ENCODE measurements at places on chromosomes 2 and 18.

DNA sequence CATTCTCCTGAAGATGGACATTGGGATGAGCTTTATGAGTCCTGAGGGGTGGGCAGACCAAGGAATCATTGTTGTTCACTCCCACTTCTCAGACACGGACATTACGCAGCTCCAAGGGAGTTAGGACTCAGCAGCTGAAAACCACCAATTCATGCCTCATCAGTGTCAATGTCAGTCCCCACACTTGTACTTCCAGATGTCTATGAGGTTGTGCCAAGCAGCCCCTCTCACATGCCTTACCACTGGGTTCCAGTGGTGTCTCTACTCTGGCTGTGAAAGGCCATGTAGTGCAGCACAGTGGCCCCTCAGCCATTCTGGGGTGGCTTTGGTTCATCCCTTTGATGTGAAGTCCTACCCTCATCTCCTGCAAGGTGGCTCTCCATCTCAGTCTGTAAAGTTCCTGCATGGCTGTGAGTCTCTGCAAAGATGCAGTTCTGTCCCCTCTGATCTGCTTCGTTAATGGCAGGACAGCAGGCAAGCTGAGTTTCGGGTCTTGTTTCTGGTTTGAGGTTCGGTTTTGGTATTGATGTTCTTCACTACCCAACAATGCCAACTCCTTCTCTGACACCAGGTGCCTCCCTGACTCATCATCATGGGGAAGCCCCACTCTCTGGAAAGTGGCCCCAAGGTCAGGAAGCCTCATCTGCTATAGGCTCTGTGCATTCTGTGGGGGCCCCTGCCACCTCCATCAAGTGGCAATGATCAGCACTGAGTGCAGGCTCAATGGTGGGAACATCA is 14.0 kb upstream of the COL6A3 start:
- DNase-seq, result no peak

- DNase-seq, result no peak
These were observed 228.5 kb upstream of the ITGA4 start for GRCh38 chr2:181228661-181229060.

GRCh38 chr18:58581265-58581664 is 47.6 kb downstream of the ALPK2 start:
- DNase-seq, result no peak

GRCh38 chr2:241612156-241613016 is 24.6 kb downstream of the THAP4 start:
- no peak for DNase-seq

GRCh38 chr18:21672521-21673267 is 31.9 kb downstream of the ABHD3 start:
- no peak for DNase-seq

DNA sequence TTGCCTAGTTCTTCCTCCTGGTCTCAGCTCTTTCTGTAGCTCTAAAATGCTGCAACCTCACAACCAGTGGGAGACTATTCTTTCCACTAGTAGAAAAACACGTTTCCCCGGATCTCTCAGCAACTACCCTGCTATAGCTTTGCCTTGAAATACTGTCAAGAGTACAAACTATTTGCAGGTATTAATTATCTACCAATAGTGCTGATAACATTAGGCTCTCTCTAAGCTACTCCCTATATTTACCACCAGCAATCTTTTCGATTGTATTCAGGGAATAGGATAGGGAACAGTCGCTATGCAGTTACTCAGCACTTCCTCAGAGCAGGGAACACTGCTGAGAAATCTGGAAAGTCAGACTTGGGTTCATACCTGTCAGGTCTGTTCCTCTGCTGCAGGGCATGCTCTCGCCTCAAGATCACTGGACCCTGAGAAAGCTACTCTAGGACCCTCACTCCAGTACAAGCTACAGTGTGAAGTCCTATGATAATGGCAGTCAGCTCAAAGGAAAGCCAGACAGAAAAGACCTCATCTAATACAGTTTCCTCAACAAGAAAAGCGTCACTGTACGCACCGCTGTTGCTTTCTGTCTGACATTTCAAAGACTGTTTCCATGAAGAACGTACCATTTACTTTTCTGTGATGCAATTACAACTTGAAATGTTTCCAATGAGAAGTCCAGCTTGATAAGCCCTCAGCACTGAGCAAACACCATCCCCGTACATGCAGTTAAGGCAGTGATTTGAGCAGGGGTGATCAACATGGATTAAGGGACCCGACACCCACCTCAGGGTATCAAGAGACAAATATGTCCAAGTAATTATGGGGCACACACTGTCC is 22.7 kb downstream of the GDF7 start:
- DNase-seq, result no peak

DNA sequence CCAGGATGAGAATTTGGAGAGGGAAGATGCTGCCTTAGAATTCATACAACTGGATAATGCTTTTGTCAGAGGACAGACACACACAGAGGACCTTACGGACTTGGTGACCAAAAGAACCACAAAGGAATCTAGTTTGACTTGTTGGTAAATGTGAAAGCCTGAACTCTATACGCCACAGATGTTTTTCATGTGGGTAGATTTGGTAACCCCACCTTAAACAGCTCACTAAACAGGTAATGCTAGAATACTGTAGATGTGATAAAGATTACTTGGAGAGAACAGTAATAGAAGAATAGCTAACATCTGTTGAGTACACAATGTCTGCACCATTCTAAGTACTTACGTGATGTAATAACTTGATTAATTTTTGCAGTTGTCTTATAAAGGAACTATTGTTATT is 24.1 kb downstream of the ANXA4 start:
- DNase-seq, result no peak

- no peak for DNase-seq
These were observed 110.1 kb downstream of the GALNT1 start for GRCh38 chr18:35691625-35692024.

- DNase-seq, result no peak
These were observed 141.4 kb upstream of the SERTAD2 start for GRCh38 chr2:64795024-64795592.

DNA sequence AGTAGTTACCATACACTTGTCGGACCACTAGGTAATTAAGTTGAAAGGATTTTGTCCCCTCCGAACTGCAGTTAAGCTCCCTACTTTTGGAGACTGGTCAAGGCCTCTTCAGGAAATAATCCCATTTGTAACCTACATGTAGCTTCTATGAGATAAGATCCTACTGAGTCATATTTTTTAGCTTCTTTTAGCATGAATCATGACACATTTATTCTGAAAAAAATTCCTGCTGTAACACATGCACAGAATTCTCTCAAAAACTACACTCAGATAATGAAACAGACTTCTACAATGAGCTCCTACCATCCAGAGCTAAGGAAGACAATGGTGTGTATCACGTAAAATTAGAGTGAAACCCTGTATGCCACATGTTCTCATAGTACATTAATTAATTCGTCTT is 100.7 kb upstream of the CCDC195 start:
- DNase-seq, result no peak

Data from NCI-H1092 (cell line).